ENCODE measurements at places on chromosomes 11 and 22.
A peak's percentile ranks its signal among the peaks of the same experiment; 100 is the strongest.

- no peak for DNase-seq
Observed at GRCh38 chr22:27996529-27996925, 77.5 kb upstream of the PITPNB start.

DNA sequence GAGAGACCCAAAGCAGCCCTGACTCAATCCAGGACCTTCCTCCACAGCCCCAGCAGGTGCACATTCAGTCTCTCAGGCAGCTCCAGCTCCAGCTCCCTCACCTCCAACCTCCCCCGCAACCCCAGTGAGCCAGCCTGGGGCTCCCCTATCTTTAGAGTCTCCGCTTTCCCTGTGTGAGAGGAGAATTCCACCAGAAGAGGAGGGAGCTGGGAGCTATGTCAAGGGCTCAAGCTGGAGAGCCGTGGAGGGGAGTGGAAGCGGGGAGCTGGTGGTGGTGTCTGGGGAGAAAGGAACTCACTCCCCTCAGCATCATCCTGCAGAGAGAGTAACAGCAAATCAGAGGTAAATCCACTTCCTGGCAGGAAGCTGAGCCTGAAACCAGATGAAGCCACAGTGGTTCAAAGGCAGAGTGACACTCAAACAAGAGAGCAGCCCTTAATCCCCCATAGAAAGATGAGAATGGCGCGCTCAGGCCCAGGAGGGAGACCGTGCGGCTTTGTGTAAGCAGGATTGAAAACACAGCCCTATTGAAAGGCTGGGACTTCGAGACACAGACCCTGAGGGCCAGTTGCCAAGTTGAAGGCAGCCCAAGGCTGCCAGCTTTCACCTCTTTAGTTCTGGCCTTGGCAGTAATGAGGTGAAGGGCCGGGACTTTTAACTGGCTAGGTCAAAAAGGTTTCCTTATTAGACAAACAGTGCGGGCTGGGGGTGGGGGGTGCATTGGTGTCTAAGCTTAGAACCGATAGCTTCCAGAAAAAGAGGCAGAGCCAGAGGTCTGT, 21.4 kb upstream of the CDON start:
- no peak for DNase-seq

DNA sequence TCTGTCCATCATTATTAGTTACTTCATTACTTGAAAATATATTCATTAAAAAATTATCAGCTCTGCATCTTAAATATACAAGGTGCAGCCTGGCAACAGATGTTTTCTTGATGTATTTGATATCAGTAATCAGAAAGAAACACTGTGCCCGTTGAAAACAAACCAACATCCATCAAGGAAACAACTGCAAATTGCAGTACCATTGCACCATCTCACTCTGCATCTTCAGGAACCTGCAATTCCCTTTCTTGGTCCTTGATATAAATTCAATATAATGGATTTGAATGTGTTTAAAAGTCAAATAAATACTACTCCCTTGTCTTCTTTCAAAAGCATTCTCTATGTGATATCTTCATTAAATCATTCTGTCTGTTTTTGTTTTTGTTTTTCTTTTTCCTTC, 1131.2 kb downstream of the FAM181B start:
- no peak for DNase-seq

- DNase-seq, result no peak
Observed at GRCh38 chr11:61350336-61350735, 11.3 kb downstream of the CYB561A3 start.

- DNase-seq, result no peak
Observed at GRCh38 chr11:125264100-125265022, 99.8 kb downstream of the PKNOX2 start.

DNA sequence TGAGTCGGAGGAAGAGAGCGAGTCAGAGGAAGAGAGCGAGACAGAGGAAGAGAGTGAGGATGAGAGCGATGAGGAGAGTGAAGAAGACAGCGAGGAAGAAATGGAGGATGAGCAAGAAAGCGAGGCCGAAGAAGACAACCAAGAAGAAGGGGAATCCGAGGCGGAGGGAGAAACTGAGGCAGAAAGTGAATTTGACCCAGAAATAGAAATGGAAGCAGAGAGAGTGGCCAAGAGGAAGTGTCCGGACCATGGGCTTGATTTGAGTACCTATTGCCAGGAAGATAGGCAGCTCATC, 780 bp downstream of the TRIM44 start:
- no peak for DNase-seq

DNA sequence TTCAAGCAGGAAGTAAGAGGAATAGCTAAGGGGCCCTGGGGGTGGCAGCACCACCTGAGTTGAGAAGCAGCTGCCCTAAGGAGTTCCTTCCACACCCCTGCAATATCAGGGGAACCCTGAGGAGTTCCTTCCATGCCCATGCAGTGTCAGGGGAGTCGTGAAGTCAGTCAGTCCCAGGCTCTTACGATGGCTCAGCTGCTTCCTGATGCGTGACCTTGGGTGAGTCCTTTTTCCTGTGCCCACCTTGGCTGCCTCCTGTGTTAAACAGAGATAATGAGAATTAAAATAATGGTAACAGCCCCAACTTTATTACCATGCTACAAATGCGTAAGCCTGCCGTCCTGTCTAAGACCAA, 181.1 kb downstream of the MIAT start:
- DNase-seq, result no peak

DNA sequence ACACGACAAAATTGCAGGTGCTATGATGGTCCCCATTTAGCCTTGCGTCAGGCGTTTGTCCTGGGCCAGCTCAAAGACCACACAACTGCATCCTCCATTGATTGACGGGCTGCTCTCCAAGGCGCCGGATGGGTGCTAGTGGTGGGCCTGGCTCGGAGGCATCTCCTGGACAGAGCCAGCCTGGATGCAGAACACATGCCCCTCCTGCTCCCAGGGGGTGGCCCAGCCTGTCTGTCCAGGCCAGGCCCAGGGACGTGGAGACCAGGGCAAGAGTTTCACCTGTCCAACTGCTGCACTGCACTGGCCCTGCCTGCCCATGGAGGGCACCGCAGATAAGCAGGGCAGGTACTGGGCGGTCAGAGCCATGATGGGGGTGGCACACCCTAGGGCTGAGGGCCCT, 23.4 kb upstream of the FGF19 start:
- DNase-seq, result no peak

DNA sequence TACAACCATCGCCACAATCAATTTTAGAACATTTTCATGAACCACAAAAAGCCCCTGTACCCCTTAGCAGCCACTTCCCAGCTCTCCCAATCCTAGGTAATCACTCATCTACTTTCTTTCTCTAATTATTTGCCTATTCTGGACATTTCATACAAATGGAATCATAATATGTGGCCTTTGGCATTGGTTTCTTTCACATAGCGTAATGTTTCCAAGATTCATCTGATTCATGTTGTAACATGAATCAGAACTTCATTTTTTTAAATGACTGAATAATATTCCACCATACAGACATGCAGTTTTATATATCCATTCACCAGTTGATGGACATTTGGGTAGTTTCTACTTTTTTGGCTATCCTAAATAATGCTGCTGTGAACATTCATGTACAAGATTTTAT, 56.2 kb upstream of the RCN1 start:
- DNase-seq, result no peak

DNA sequence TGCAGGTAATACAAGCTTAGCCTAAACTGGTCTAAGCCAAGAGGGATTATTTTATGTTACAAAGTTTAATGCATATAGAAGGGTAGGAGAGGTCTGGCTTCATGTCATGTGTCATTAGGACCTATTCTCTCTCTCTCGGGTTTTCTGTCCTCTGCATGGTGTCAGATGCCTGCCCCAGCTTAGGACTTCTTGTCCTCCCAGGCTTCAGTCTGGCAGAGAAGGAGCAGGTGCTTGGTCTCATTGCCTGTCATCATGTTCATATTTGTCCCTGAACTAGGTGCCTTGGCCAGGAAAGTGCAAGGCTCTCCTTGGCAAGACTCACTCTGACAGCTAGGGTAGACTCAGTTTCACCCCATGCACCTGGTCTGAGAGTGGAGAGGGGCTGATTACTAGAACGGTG, 126.3 kb downstream of the ADAMTS15 start:
- DNase-seq, result no peak

GRCh38 chr22:50506611-50507420, 686 bp downstream of the LMF2 start:
- no peak for DNase-seq

GRCh38 chr22:20554824-20555223, 47.4 kb downstream of the MED15 start:
- no peak for DNase-seq

GRCh38 chr11:19571906-19572305, 140.7 kb upstream of the NAV2 start:
- DNase-seq, result no peak

DNA sequence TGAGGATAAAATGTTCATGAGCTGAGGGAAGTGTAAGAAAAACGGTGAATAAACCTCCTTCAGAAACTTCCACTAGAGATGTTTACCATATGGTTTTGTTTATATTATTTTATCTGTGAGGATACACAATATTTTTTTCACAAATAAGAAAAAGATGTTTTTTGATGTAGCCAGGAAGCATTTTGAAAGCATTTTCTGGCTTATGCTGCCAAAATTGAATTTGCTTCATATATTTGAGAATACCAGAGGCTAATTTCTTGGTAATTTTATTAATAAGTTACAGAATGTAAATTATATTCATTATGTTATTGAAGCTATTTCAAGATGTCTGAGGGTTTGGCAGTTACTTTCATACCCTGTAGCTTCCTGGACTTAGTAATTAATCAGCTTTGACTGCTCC, 686.6 kb downstream of the LUZP2 start:
- DNase-seq, result no peak

- no peak for DNase-seq
Observed at GRCh38 chr22:33757802-33758483, 162.3 kb downstream of the LARGE1 start.

- DNase-seq, result no peak
Observed at GRCh38 chr11:23143022-23143421, 282.7 kb upstream of the CCDC179 start.

- peak; percentile 45 for DNase-seq
Observed at GRCh38 chr11:22244986-22245592, 52.2 kb downstream of the ANO5 start.

GRCh38 chr11:70500076-70500847, 101.9 kb downstream of the CTTN start:
- no peak for DNase-seq

DNA sequence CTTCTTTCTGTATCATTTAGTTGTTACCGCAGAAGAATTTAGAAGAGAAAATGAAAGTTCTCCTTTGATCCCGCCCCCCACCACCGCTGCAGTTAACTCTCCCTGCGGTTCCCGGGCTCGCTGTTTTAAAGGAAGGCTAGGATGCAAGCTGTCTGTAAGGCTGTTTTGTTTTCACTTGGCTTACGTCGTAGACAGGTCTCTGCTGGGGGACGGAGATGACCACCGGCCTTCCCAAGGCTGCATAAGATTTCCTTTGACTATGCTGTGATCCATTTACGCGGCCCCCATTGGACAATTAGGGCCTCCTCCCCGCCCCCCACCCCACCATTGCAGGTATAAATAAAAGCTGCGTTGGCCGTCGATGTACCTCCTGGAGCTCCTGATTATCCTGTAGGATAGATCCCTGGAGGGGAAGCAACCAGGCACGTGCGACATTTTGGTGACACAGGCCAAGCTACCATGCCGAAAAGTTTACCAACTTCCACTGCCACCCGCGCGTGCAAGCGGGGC, 1.4 kb upstream of the CPT1A start:
- DNase-seq, result no peak

- DNase-seq, result no peak
Observed at GRCh38 chr11:48675945-48676344, 187.4 kb downstream of the OR4A47 start.

DNA sequence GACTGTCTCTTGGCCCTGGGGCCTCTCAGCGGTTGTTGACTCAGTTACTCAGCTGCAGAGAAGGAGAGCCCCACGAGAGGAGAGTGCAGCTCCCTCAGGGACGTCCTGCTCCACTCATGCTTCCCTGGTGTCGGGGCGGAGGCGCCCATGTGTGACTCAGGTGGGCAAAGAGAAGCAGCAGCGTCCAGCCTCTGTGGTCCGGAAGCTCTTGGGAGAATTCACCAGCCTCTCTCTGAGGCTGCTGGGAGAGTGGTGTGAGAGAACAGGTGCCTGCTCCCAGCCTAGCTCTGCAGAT, 25.7 kb downstream of the GLB1L2 start:
- no peak for DNase-seq

- DNase-seq, result peak; percentile 20
Observed at GRCh38 chr22:23752090-23752691, 1.3 kb upstream of the ZNF70 start.

- no peak for DNase-seq
Observed at GRCh38 chr22:43007519-43008102, 7.3 kb downstream of the PACSIN2 start.

GRCh38 chr11:93359396-93359795, 28.9 kb downstream of the DEUP1 start:
- no peak for DNase-seq

GRCh38 chr22:50072714-50073538, 12.3 kb downstream of the MLC1 start:
- DNase-seq, result no peak

DNA sequence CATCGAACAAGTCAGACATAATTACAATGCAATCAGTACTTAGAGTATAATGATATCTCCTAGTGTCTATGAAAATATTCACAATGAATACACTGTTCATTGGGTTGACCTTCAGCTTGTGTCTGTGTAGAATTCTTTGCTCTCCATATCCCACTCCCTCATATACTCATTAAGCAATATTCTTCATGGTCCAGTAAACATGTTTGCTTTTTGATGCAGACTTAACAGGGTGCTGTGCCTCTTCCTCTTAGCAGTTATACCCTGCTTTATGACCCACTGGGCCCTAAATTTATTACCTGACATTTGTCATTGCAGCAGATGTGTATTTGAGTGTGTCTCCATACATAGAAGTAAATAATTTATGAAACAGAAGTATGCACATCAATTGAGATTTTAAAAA, 352.5 kb upstream of the CCDC179 start:
- no peak for DNase-seq

DNA sequence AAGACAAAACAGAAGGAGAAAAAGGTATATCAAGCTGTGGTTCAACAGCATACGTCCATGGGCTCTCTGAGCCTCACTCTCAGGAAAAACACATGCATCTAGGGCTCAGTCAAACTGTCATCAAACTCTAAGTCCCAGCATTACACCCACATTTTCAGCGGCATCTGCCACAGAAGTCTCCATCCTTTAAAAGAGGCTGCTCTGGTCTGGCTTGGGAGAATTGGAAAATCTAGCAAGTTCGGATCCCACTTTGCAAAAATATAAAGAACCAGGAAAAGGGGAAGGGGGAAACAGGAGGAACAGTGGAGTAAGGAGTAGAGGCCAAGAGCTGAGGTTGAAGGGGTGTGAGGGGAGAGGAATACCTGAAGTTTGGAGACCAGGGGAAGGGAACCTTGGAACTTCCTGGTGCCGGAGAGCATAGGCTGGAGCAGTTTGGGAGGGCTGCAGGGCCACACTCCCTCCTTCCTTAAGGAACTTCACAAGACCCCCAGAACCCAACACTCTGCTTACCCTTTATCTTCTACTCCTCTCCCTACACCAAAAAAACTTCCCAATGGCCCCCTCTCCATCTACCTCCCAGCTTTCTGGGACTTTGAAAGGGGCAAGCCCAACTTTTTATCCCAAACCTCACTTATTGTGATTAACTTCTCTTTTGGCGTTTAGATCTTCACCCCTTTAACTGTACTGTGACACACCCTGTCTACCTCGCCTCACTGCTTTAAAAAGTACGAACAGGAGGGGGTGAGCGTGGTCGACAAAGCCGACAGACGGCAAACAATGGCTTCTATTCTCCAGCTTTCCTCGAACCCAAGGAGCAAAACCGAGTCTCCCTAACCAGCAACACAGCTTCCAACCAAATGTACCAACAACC, 4.0 kb downstream of the PAX6 start:
- no peak for DNase-seq
